ENCODE measurements at places on chromosomes 5 and 9.
A peak's percentile ranks its signal among the peaks of the same experiment; 100 is the strongest.

DNA sequence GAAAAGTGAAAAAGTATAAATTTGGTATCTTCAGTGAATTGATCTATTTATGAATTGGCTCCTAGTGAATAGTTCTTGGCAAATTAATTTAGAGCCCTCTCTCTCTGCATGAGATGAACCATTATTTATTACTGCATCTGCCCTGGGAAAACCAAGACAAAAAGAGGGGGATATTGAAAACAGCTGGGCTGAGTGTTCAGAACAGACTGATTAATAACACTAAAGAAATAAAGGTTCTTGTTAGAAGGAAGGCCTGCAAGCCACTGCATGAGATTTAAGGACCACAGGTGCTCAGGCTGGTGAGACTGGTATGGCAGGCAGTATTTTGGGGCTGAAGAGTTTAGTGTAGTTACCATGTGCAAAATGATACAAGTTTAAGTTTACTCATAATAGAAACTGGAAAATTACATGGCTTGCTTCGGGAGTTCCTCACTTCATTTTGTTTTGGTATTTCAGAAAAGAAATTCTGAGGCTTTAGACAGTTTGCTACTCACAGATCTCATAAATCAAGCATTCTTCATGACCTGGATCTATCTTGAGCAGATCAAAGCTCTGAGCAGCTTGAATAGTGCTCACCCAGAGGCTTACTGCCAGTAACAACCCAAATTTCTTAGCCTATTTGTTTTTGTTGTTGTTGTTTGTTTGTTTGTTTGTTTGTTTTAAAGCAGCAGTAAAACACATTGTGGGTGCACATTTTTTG lies 56.1 kb downstream of the KIAA1958 start:
- no peak for DNase-seq

- no peak for DNase-seq
These were observed 26.4 kb downstream of the FGD3 start for GRCh38 chr9:92973700-92974099.

DNA sequence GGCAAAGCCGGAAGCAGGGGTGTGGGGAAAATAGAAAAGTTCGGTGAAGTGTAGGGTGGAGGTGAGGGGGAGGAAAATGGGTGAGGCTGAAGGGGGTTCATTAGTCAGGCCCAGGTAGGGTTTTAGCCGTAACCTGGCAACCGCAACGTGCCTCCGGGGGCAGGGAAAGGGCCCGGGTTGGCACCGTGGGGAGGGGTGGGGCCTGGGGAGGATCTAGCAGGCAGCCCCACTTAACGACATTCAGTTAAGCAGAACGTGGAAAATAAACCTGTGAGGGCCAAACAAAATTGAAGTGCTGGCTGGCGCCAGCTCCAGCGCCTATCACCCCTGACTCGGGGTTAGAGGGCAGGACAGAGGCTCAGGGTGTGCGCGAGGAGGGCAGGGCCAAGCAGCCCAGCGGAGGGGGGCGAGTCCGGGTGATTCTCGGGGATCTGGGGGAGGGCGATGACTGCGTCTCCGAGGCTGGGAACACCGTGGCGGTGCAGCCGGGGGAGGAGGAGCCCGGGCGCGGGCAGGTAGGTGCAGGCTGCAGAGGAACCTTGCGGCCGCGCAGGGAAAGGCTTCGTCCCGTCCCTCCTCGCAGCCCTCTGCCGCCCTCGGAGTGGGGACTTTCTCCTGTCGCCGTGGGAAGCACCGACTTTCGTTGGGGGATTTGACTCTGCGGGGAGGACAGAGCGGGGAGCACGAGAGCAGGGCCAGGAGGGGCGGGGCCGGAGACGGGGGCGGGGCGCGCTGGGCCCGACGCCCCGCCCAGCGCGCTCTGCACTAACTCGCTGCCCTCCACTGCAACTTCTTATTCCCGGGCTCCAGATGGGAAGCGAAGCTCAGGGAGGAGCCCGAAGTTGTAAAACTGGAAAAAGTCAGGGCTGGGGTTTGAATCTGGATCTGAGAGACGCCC lies 5.1 kb downstream of the RGS14 start:
- peak; percentile 40 for DNase-seq

- no peak for DNase-seq
These were observed 2.3 kb upstream of the SPATA6L start for GRCh38 chr9:4668604-4669003.

DNA sequence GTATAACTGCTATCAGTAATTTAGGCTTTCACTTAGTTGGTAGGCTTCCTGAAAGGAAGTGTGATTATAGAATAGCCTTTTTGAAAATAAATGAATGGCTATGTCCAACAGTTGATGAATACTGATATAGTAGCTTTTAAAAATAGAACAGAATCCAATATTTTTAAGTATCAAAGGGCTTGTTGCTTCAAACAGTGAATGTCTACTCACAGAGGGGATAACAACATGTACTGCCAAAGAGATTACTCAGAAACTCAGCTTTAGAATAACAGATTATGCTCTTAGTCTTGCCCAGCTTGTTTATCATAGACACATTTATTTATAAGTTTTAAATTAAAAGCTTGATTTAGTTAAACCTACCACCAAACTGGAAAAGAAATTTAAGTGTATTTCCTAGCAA lies 132.6 kb downstream of the XRCC4 start:
- DNase-seq = no peak

DNA sequence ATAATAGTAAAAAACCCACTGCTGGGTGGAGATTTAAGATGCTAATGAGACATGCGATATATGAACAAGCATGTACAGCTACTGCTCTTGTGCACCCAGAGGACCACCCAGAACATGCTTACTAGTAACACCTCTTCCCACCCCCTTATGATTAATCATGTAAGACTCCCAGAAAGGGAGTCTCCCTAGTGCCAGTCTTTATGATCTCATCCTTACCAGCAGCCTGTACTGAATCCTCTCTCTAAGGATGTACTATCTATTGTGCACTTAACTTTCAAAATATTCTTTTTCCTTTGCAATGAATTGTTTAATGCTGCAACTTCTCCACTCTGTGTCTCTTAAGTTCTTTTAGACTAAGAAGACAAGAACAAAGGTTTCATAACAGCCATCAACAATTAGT lies 9.1 kb upstream of the MAT2B start:
- DNase-seq = peak; percentile 19

DNA sequence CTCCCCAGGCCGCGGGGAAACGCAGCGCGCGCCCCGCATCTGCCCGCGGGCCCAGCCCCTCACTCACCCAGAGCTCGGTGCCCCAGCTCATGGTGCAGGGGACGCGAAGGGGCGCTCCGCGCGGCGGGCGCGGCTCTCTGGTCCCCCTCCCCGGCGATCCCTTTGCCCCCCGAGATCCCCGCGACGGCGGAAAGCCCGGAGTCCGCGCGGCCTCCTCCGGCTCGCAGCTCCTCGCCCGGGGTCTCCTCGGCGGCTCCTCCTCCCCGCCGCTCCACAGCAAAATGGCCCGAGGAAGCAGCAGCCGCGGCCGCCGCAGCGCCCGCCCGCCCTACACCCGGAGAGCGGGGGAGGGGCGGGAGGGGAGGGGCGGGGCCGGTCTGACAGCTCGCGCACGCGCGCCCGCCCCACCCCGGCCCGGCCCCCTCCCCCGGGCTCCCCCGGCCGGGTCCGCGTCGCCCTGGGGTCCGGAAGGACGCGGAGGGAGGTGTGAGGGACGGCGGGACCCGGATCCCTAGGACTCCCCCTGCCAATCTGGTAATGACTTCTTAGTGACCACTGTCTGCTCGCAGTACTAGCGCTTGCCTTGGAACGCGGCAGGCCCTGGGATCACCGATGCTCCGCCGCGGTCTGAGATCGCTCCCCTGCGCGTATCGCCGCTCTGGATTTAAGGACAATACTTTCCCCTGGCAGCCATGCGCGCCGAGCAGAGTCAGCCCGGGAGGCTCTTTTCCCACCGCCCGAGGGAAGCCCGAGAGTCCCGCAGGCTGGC lies at the start of gene FNBP1:
Gene FNBP1 (minus strand): TSS at position 305 of the 769 bp plus-strand sequence. CDS start 214 bp downstream, at position 91.
- peak; percentile 70 for DNase-seq

GRCh38 chr5:151107084-151107483 lies 26.2 kb upstream of the TNIP1 start:
- DNase-seq = no peak

DNA sequence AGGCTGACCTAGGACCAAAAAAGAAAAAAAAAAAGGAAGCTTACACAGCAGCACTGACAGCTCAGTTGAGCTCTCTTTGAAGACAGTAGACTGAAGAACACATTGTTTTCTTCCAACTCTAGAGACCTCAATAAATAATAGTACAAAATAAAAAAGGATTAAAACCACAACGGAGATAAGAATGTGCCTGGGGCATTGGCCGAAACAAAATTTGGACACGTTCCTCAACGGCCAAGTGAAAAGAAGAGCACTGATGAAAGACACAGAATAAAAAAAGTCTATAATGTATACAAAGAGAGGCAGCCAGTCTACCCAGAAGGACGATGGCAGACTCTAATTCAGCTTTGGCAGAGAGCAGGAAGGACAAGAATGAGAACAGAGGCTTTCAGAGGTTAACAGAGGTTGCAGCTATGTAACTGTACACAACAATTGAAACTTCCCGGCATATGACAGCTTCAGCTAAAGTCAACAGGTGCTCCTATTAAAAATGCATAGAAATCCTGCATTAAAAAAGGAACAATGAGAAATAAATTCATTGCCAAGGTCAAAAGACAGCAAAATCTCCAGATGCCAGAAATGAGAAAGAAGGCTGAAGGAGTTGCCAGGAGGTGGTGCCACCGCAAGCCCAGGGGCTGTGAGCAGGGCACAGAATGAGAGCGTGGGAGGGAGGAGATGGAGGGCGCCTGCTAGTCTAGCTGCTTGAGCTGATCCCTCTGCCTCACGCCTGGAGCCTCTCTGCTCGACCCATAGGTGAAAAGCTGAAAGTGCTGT lies 113.9 kb downstream of the DCP2 start:
- peak; percentile 69 for DNase-seq

- peak; percentile 80 for DNase-seq
These were observed at the start of gene LRRTM2 for GRCh38 chr5:138874771-138875551. Gene LRRTM2 (minus strand): TSS chr5:138875335. CDS start chr5:138874911, 424 bp downstream.

GRCh38 chr5:131988601-131989000 lies 22.9 kb downstream of the ACSL6 start:
- DNase-seq = no peak

GRCh38 chr5:142356349-142356715 lies 31.5 kb upstream of the SPRY4 start:
- DNase-seq = peak; percentile 78

GRCh38 chr5:142289708-142290576 lies 34.9 kb downstream of the SPRY4 start:
- DNase-seq = no peak

- no peak for DNase-seq
These were observed 30.9 kb downstream of the CLTA start for GRCh38 chr9:36221667-36222066.

- DNase-seq = peak; percentile 24
These were observed 23.4 kb upstream of the CORO2A start for GRCh38 chr9:98215821-98216220.

GRCh38 chr9:83266666-83267496 lies 203.9 kb upstream of the RASEF start:
- peak; percentile 24 for DNase-seq

DNA sequence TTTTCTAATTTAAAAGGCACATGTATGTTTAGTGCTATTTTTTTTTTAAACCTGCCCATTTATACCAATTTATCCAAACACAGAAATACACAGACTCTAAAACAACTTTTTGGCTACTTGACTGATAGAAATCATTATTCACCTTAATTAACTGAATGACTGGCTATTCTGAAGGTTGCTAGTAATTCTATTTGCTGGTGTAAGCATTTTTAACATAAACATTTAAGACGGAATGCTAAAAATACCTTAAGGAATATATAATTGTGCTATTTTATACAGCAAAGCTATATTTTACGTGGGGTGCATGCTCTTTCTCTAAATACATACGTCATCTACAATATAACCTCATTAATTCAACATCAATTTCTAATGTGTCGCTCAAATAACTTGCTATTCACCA lies 14.9 kb downstream of the GLIS3 start:
- DNase-seq = no peak

DNA sequence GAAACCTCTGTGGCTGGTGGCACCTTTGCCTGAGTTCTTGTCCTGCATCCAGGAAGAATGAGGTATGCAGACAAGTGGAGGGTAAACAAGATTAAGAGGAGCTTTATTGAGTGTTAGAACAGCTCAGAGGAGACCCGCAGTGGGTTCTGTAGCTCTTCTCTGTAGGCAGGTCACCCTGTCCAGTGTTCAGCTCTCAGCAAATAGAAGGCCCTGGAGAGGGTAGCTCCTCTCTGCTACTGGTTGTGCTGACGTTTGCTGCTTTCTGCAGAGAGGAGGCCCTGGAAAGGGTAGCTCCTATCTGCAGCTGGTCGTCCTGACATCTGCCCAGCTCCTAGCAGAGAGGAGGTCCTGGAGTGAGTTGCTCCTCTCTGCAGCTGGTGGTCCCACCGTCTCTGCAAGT lies 96.8 kb upstream of the CCDC112 start:
- no peak for DNase-seq

DNA sequence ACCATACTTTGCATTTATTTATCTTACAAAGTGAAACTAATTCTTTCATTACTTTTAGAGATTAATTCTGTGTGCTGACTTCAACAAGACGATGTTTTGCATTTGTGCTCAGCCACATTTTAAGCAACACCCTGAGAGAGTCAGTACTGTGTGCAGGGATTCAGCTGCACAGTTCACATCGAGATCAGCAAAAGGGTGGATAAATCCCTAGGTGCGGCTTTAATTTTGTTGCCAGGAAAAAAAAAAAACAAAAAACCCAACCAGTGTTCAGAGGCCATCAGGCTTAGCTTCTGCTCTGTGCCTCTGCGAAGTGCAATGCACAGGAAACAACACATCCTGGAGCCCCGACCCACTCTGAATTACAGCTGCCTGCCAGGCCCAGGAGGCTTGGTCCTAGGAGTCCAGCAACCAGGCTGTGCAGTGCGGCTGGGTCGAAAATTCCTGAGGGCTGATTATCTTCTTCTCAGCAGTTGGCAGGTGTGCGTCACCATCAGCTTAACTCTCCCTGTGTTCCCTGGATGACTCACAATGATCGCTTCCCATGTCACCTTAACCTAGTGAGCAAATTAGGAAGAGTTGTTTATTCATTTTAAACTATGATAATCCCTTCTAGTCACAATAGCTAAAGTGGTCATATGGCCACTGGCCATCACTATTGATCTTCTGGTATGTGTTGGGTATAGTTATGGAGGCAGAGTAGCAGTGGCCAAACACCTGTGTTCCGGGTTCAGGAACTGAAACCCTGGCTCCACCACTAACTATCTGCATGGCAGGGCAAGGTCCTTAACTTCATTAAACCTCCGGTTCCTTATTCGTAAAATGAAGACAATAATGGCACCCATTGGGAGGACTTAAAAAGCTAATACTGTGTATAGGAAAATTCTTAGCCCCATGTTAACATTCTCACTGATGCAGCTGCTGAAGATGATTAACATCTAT lies 31.2 kb upstream of the NDUFB6 start:
- DNase-seq = no peak

GRCh38 chr9:120701248-120701647 lies 13.0 kb downstream of the MEGF9 start:
- no peak for DNase-seq

- no peak for DNase-seq
These were observed 302.4 kb downstream of the MAT2B start for GRCh38 chr5:163807781-163808180.

GRCh38 chr9:129487658-129488483 lies 133.0 kb downstream of the C9orf50 start:
- DNase-seq = peak; percentile 55

- DNase-seq = peak; percentile 82
These were observed 158.9 kb downstream of the RMI1 start for GRCh38 chr9:84139296-84140070.

- DNase-seq = no peak
These were observed 39.5 kb downstream of the NTRK2 start for GRCh38 chr9:84709056-84709455.

- DNase-seq = no peak
These were observed 29.3 kb downstream of the SLC1A1 start for GRCh38 chr9:4519604-4520003.

- DNase-seq = no peak
These were observed 49.0 kb downstream of the FAM78A start for GRCh38 chr9:131227112-131227958.

Data from RPMI7951 (cell line).